ENCODE measurements at places on chromosomes 4 and X. TPM values are rescaled to one million over a fixed set of nuclear protein-coding genes. Genes with fewer than 3 reads are reported as not detected.

Gene PCDH18
- not detected for total RNA-seq

Gene ELF4
- 26.5 TPM for total RNA-seq

Gene SERPINA7
- not detected for total RNA-seq

Gene PIR
- total RNA-seq, result 0.22 TPM

Gene GSX2
- 0.58 TPM for total RNA-seq

Gene SLC6A14
- not detected for total RNA-seq

Gene VSIG1
- total RNA-seq, result 16.8 TPM

Gene GCNA
- 5.6 TPM for total RNA-seq

Gene MAGEE1
- total RNA-seq, result 6.7 TPM

Gene GPRASP3
- 0.89 TPM for total RNA-seq

Gene BEX1
- 0.39 TPM for total RNA-seq

Gene RASL11B
- 1.3 TPM for total RNA-seq

Gene DUSP9
- not detected for total RNA-seq

Gene RNF150
- total RNA-seq, result not detected

Gene SYN1
- total RNA-seq, result not detected

Gene GPRASP1
- total RNA-seq, result 22.5 TPM

Gene NLGN4X
- not detected for total RNA-seq

Gene TMSB15B
- total RNA-seq, result 9.0 TPM

Gene DEFB131A
- total RNA-seq, result not detected

Gene TLR10
- 51.5 TPM for total RNA-seq

Gene SLC49A3
- total RNA-seq, result 6.9 TPM

Gene GPR34
- total RNA-seq, result not detected

Gene MAGEB10
- total RNA-seq, result not detected

Gene ATP2B3
- not detected for total RNA-seq

Gene SMIM10
- 0.37 TPM for total RNA-seq

Gene RBM46
- not detected for total RNA-seq

Gene MAGEC1
- total RNA-seq, result not detected

Gene CXCL6
- not detected for total RNA-seq

Gene ABCG2
- total RNA-seq, result 0.07 TPM

Gene MAGEA12
- not detected for total RNA-seq

Gene GUCY1B1
- 0.19 TPM for total RNA-seq

Gene CDS1
- total RNA-seq, result 0.15 TPM
